Activated naive CD8-positive, alpha-beta T cell treated with anti-CD3 and anti-CD28 coated beads for 36 hours (primary cell): ENCODE measurements at places on chromosomes 1 and 21. TPM values are rescaled to one million over a fixed set of nuclear protein-coding genes. Genes with fewer than 3 reads are reported as not detected.
A peak's percentile ranks its signal among the peaks of the same experiment; 100 is the strongest.

DNA sequence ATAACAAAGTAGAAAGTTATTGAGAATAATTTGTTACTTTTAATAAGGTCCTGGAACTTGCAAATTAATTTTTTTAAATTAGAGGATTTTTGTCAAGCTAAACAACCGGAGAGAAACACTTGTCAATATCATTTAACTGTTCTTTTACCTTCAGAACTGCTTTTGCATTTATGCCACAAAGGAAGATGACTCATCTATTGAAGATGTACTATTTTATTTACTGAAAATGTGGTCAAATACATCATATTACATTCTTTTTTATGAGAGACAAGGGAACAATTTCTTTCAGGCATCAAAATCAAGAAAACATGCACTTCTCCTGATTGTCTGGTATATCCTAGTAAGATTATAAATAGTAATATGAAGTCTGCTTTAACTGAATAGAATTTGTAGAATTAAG is 558.2 kb upstream of the PRMT6 start:
- no peak for DNase-seq
- H3K27me3 ChIP-seq, result no peaks in the 10 kb centered on the region
- H3K27ac ChIP-seq, result no peak overlapping the region
- no peaks in the 10 kb centered on the region for H3K36me3 ChIP-seq
- H3K4me3 ChIP-seq, result no peak overlapping the region
- H3K4me1 ChIP-seq, result no peaks in the 10 kb centered on the region

DNA sequence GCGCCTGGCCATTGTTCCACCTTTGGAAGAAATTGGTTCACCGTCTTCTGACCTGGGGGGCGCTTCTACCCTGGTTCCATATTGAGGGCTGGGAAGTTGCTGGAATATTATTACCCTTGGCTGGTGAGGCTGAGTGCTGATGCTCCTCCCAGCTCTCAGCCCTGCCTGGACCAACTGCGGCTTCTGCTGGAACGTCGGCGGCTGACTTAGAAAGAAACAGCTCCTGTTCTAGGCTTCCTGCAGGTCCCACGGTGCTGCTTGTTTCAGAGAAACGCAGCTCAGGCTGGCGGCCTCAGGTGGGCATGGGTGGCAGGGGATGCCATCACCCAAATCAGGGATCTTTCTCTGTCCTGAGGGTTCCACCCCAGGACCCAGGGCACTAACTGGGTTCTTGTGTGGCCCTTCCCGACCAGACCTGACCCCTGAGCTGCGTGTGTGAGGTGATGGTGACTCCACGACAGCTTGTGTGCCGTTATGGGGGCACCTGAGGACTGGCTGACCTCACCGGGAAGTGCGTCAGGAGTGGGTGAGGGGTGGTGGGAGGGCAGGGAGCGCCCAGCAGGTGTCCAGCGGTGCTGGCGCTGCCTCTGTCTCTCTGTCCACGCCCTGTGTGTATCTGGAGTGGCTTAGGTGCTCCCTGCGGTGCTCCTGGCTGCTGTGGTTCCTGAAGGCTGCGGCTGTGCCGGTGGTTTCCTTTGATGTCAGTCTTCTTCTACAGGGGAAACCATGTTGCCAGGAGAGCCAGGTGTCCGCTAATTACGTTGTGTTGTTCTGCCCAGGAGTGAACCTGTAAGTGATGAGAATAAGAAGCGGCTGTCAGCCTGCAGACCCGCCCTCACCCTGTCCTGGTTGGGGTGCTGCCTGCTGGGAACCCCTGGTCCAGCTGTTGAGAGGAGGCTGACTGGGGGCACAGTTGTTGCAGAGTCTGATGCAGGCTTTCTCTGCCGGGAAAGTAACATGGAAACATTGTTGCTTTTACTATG is 8.9 kb downstream of the SKI start:
- peaks cover 79% of the 10 kb centered on the region for H3K4me1 ChIP-seq
- peak overlapping the region; percentile 67 for H3K27ac ChIP-seq
- H3K27me3 ChIP-seq, result no peaks in the 10 kb centered on the region
- DNase-seq, result no peak
- peak overlapping the region; percentile 29 for H3K4me3 ChIP-seq
- peaks cover 16% of the 10 kb centered on the region for H3K36me3 ChIP-seq

GRCh38 chr1:78419309-78419708 is 71.5 kb upstream of the PTGFR start:
- no peaks in the 10 kb centered on the region for H3K27me3 ChIP-seq
- no peaks in the 10 kb centered on the region for H3K36me3 ChIP-seq
- no peak overlapping the region for H3K27ac ChIP-seq
- no peak overlapping the region for H3K4me3 ChIP-seq
- no peaks in the 10 kb centered on the region for H3K4me1 ChIP-seq
- DNase-seq, result no peak

DNA sequence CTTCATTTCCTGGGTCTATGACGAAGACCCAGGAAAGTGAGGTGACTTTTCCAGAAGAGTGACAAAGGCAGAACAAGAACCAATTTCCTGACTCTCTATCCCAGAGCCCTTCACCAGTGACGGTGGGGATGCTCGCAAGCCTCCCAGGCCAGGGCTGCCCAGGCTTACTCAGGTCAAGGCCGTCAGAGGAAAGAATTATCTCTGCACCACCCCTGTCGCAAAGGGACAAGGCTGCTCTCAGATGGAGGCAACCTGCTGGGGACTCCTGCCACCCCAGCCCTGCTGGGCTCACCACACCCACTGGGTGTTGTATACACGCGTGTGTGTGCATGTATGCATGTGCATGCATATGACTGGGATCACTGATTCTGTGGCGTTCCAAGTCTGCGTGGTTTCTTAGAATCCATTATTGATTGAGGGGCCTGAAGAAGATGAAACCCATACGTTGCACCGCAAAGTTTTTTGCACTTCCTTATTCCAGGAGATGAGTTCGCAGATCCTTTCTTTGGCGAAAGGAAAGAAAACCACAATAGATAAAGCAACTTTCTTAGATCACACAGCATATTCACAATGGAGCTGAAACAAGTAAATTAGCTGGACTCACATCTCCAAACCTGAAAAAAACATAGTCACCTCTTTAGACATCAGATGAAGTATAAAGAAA is 255.8 kb downstream of the RHOU start:
- peaks cover 4% of the 10 kb centered on the region for H3K4me1 ChIP-seq
- DNase-seq, result no peak
- no peaks in the 10 kb centered on the region for H3K36me3 ChIP-seq

DNA sequence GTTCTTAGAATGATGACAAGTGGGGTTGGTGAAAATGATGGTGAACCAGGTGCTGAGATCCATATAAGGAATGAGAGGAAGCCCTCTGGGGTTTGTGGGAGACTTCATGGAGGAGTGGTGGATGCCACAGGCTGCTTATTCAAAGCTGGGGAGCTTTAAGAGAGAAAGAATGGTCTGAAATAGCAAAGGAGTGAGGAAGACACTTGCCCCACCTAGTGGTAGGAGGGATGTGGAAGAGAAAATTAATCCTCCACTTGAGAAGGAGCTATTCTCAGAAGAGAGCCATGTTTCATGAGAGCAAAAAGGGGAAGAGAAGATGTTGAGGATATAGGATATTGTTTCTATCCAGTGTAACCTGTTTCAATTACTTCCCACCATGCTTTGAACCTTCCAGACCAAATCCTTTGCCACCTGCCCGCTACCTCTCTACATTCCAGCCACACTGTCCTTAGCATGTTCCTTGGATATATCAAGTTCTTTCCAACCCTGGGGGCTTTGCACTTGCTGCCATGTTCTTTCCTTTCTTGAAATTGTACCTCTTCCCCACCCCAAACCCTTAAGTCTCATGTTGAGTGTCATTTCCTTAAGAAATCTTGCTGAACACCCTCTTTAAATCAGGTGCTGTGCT is 19.6 kb upstream of the ZNF648 start:
- H3K4me3 ChIP-seq, result no peak overlapping the region
- H3K4me1 ChIP-seq, result peaks cover 5% of the 10 kb centered on the region
- no peak overlapping the region for H3K27ac ChIP-seq
- H3K36me3 ChIP-seq, result no peaks in the 10 kb centered on the region
- no peak for DNase-seq

DNA sequence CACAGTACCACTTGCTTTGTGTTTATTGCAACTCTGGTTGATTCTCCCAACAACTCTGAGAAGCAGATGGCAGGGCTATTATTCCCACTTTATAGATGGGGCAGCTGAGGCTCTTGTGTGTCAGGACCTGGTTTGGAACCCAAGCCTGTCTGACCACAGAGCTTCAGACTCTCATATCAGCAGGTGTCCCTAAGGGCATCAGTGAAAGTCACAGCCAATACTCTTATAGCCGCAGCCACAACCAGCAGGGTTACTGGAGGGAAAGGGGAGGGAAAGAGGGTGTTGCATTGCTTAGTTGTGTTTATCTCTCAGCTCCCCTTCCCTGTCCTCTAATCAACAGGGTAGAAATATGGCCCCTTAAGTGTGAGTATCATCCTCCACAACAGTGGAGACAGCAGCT is 304.0 kb downstream of the RRAGC start:
- H3K27ac ChIP-seq, result no peak overlapping the region
- H3K36me3 ChIP-seq, result no peaks in the 10 kb centered on the region
- no peak for DNase-seq
- H3K4me1 ChIP-seq, result peaks cover 48% of the 10 kb centered on the region

DNA sequence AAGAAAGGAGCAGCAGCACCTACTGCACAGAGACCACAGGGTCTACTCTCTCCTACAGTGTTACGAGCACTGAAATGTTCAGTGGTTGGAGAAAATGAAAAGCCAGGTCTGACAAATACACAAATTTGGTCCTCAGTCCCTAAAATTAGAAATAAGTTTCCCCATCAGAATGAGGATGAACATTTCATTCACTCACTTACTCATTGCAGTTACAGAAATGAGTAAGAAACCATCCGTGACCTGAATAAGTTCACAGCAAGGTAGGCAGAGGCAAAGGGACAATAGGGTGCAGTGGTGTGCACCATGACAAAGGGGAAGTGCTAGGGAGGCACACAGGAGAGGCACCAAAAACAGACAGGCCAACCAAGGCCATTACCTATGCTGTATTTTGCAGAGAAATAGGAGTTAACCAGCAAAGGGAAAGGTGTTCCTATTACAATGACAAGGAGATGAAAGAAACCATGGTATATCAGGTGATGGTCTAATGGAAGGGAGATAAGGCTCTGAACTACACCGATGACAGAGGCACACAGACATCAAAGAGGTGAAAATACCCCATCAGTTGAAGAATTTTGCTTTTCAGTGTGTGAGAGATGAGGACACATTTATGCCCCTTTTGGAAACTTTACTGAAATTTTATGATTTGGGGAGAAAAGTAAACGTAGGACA is 29.4 kb downstream of the VAV3 start:
- H3K4me1 ChIP-seq, result peaks cover 60% of the 10 kb centered on the region
- H3K27me3 ChIP-seq, result no peaks in the 10 kb centered on the region
- H3K27ac ChIP-seq, result peak overlapping the region; percentile 82
- DNase-seq, result peak; percentile 68
- H3K4me3 ChIP-seq, result peak overlapping the region; percentile 29
- peaks cover 9% of the 10 kb centered on the region for H3K36me3 ChIP-seq

- no peaks in the 10 kb centered on the region for H3K36me3 ChIP-seq
- DNase-seq, result no peak
- no peak overlapping the region for H3K27ac ChIP-seq
- H3K27me3 ChIP-seq, result peaks cover 17% of the 10 kb centered on the region
Observed at GRCh38 chr1:30672661-30673060, 50.7 kb downstream of the MATN1 start.

- no peaks in the 10 kb centered on the region for H3K4me1 ChIP-seq
- H3K36me3 ChIP-seq, result peaks cover 7% of the 10 kb centered on the region
- H3K27ac ChIP-seq, result no peak overlapping the region
- H3K27me3 ChIP-seq, result no peaks in the 10 kb centered on the region
- H3K4me3 ChIP-seq, result no peak overlapping the region
Observed at GRCh38 chr21:42554251-42554961, 40.8 kb downstream of the SLC37A1 start.

DNA sequence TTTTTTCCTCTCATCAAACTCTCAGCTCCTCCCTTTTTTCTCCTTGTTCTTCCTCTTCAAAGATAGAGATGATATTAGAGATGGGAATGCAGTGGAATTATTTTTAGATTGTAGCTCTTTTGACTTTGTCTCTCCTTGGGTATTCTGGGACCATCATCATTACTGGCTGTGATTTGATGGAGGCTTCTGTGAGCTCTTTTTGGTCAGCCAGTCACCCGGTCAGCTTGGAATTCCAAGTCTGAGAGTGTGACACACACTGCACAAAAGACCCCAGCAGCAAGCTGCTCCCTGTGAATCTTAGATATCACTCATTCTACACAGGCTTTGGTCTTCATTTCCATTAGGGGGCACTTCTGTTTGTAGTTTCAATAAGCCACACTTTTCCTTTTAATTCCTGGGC is 51.6 kb upstream of the NEK7 start:
- no peak overlapping the region for H3K27ac ChIP-seq
- no peaks in the 10 kb centered on the region for H3K27me3 ChIP-seq
- peaks cover 19% of the 10 kb centered on the region for H3K4me1 ChIP-seq
- no peak for DNase-seq
- H3K4me3 ChIP-seq, result no peak overlapping the region

- H3K27ac ChIP-seq, result no peak overlapping the region
- H3K4me3 ChIP-seq, result no peak overlapping the region
- peaks cover 88% of the 10 kb centered on the region for H3K36me3 ChIP-seq
Observed at GRCh38 chr1:244406337-244406736, 45.4 kb downstream of the ADSS2 start.

DNA sequence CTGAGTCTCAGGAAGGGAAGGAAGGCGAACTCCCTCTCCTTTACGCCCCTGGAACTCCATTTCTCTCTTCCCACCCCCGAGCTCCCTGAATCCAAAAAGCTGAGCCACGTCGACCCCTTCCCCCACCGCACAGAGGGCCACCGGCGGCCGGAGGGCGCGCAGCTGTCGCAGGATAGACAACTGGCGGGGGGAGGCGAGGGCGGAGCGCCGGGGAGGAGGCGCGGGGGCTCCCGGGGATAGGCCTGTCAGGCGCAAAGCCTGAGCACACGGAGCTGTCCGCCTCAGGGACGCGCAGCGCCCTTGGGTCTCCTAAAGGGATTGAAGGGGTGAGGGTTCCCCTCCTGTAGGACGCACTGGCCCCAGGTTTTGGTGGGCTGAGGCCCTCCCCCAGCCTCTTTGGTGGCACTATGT is 752 bp upstream of the ACTA1 start:
- peaks cover 69% of the 10 kb centered on the region for H3K27me3 ChIP-seq
- no peak for DNase-seq
- H3K4me1 ChIP-seq, result peaks cover 17% of the 10 kb centered on the region

GRCh38 chr1:222644636-222644980 is 26.7 kb downstream of the MIA3 start:
- peaks cover 26% of the 10 kb centered on the region for H3K4me1 ChIP-seq
- H3K27me3 ChIP-seq, result no peaks in the 10 kb centered on the region
- H3K36me3 ChIP-seq, result peaks cover 10% of the 10 kb centered on the region
- peak overlapping the region; percentile 97 for H3K4me3 ChIP-seq
- H3K27ac ChIP-seq, result peak overlapping the region; percentile 98
- no peak for DNase-seq

- H3K27me3 ChIP-seq, result peaks cover 4% of the 10 kb centered on the region
- no peaks in the 10 kb centered on the region for H3K4me1 ChIP-seq
- H3K36me3 ChIP-seq, result peaks cover 6% of the 10 kb centered on the region
- no peak overlapping the region for H3K27ac ChIP-seq
- DNase-seq, result no peak
- no peak overlapping the region for H3K4me3 ChIP-seq
Observed at GRCh38 chr1:113488576-113489177, 98.4 kb downstream of the MAGI3 start.

NR1I3 gene
- not detected for total RNA-seq

AADACL3 gene
- not detected for total RNA-seq

CD5L gene
- not detected for total RNA-seq

C8B gene
- not detected for total RNA-seq
